ENCODE measurements at places on chromosomes 16 and 17.

GRCh38 chr17:14923981-14924380, 341.1 kb downstream of the PMP22 start:
- DNase-seq = no peak

DNA sequence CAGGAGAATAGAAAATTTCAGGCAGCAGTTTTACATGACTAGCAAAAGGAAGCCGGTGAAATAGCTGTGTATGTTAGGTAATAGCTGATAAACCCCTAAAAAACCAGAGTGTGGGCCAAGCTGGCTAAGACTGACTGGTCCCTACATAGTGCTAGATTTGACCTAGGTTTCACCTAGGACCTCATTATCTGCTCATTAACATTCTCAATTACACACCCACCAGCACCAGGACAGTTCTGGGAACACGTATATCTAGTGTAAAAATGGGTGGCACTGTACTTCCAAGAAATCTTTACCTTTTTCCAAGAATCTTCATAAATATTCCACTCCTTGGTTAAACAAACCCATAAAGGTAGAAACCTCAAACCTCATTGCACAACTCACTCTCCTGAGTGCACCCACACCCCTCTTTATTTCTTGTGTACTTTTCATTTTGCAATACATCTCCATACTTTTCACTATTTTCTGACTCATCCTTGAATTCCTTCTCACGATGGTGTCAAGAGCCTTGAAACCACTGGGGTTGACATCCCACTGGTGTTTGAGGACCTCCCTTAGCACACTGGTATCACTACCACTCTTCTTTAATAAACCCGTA, 262.7 kb upstream of the KCNJ16 start:
- DNase-seq = no peak

GRCh38 chr17:76539631-76540271, at the start of gene PRCD:
TSS of gene PRCD (plus strand) at chr17:76540044. CDS start at chr17:76540142, 98 bp downstream.
- DNase-seq = no peak

GRCh38 chr17:16251043-16251442, 34.0 kb downstream of the PIGL start:
- DNase-seq = no peak

- DNase-seq = no peak
Measured at GRCh38 chr16:19213885-19214284, 45.8 kb downstream of the SYT17 start.

DNA sequence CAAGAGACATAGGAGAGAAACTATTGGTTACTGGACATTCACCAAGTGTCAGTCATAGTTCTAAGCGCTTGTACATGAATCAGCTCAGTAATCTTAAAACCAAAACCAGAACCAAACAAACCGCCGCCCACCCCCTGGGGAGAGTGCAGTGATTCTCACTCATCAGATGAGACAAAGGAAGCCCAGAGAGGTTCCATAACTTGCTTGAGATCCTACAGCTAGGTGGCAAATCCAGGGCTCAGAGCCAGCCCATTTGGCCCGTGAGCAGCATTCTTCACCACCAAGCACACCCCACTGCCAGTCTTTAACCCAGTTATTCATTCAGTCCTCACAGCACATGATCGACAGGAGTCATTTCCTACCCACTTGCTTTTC, 37.2 kb upstream of the RGS9 start:
- peak; percentile 85 for DNase-seq

GRCh38 chr17:32445971-32446370, 1.7 kb downstream of the PSMD11 start:
- DNase-seq = no peak

DNA sequence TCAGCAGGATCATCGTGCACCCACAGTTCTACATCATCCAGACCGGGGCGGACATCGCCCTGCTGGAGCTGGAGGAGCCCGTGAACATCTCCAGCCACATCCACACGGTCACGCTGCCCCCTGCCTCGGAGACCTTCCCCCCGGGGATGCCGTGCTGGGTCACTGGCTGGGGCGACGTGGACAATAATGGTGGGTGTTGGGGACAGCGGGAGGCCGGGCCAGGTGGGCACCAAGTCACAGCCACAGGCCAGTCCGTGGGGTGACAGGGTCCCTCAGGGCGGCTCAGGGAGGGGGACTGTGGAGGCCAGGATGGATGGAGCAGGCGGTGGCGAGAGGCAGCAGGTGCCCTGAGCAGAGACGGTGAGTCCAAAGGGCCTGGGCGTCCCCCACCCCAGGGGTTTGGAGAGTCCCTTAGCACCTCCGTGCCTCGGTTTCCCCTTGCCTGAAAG, 1.0 kb downstream of the TPSD1 start:
- DNase-seq = no peak

DNA sequence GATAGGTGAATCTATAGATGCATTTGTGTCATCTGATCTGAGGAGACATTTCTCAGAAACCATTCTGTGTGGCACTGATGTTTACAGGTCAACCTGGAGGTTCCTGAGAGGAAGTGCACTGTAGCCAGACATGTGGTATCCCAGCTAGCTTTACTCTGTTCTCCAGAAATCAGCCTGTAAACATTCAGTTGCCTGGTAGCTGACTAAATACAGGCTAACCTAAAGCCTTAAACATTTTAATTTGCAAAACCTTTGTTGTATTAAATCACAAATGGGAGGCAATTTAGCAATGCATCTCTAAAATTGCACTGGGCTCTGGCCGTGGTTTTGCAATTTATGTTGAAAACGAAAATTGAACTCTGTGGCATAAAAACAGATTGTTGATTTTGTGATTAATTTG, 207.6 kb downstream of the FTO start:
- DNase-seq = no peak

GRCh38 chr17:27810902-27811557, 10.7 kb upstream of the NOS2 start:
- DNase-seq = no peak

DNA sequence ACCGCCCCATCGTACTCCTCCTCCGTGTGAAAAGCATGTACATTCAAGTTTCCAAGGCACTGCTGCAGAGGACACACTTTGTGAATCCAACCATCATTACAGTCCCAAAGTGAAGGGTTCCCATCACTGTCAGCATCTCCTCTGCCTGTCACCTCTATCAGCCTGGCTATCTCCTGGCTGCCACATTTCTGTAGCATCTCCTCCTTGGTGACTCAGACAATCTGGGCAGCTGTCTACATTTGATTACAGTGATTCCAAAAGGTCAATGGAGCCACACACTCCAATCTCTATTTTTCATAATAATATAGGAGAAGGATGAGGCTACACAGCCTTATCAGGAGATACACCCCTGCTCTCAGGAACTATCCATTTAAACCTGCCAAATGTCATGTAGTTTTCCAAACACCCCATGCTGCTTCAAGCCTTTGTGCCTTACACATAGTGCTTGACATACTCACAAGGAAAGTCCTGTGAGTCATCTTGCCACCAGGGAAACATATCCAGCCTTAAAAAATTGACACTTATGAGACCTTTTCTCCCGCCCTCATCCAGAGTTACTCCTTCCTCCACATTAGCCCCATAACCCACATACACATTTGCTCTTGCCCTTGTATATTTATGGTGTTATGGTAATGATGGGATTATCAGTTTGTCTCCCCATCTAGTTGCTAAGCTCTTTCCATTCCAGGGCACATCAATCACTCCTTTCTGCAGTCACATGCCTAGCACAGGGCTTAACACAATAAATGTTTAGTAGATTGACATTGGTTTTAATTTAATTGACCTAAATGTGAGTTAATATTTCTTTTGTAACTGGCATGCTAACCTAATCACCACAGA, 250.1 kb upstream of the CDH5 start:
- no peak for DNase-seq

DNA sequence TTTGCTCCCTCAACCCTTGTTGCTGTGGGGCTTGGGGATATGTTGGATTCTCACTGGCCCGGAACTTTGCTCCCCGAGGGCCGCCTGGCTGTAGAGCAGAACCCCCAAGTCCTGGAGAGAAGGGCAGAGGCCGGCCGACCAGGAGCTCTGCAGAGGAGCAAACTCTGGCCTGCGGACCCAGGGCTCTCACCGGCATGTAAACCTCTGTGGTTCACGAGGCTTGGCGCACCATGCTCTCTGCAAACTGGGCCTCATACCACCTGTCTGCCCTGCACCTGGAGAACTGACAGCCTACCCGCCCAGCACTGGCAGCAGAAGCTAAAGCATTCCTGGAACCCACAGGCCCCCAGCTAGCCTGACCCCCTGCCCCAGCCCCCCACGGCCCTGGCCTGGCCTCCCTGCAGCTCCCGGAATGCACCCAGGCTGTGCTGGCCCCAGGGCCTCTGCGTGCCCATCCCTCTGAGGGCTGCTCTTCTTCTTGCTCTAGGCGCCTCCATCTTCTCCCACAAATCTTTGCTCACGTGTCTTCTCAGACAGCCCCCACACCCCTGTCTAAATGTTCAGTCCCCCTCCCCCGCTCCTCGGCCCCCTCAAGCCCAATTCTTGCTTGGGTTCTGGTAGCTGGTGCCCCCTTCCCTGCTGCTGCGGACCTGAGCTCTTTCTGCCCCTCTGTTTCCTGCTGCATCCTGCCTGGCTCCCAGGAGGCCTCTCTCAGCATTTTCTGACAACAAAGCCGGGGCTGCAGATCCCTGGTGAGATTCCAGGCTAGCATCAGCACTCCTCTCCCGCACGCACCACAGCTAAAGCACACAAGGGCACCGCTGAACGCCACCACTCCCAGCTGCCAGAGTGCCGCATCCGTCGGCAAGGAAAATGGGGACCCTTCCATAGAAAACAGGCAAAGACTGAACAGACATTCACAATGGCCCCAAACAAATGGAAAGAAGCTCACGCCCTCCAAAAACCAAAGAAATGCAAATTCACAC, 23.3 kb downstream of the ACTG1 start:
- no peak for DNase-seq

GRCh38 chr16:74926805-74927204, 58.1 kb downstream of the WDR59 start:
- DNase-seq = no peak

DNA sequence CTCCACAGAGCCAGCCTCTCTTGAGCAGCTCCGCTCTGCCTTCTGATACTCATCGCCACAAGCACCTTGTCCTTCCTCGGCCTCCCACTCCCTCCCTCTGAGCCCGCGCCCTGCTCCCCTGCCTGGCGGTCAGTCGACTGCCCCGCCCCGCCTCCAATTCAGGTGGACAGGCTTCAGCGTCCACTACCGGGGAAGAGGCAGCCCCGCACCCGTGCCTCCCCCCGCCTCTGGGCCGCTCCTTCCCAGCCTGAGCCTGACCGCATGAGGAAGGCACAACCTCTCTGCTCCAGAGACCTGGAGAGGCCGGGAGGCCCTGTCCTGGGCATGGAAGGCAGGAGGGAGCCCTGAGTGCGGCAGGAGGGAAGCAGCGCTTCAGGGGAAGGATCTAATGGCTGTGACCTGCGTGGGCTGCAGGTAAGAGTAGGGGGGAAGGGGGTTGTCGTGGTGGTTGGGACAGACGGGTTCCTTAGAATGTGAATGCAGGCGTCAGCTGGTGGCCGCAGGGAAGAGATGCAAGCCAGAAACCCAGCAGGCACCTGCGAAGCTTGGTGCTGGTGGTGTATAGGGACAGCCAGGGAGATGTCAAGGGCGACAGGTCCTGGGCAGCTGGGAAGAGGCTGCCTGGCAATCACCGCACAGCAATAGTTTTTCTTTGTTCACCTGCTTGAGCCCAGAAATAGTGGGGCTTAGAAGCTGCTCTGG, 3.0 kb upstream of the SLC6A4 start:
- no peak for DNase-seq

DNA sequence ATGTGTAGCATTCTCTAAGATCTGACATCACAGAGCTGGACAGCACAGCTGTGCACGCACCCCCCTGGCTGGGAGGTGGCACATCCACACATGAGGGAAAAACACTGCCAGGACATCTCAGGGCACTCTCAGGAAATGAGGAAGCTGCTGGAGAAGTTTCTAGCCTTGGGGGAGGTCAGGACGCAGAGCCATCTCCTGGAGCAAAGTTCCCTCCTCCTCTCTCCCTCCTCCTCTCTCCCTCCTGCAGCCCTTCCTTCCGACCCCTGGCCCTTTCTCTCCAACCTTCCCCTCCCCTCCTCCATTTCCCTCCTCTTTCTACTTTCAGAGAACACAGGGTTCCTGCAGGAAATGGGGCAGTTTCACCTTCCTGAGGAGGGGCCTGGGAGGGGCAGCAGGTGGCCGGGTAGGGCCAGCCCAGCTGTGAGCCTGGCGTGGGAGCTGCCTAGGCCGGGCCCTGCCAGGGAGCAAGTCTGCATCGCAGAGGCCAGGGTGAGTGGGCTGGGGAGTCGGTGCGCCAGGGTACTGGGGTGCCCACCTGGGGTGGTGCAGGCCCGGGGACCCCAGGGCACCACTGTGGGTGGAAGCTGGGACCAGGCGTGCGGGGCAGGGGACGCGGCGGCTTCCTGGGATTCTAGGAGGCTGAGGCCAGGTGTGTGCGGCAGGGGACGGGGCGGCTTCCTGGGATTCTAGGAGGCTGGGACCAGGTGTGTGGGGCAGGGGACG, at the start of gene DPEP1:
TSS of gene DPEP1 (plus strand) at position 412 of the 723 bp plus-strand sequence. CDS start 16,769 bp downstream, outside the sequence.
- DNase-seq = no peak

GRCh38 chr16:76197900-76198299, 79.3 kb upstream of the CNTNAP4 start:
- DNase-seq = no peak

DNA sequence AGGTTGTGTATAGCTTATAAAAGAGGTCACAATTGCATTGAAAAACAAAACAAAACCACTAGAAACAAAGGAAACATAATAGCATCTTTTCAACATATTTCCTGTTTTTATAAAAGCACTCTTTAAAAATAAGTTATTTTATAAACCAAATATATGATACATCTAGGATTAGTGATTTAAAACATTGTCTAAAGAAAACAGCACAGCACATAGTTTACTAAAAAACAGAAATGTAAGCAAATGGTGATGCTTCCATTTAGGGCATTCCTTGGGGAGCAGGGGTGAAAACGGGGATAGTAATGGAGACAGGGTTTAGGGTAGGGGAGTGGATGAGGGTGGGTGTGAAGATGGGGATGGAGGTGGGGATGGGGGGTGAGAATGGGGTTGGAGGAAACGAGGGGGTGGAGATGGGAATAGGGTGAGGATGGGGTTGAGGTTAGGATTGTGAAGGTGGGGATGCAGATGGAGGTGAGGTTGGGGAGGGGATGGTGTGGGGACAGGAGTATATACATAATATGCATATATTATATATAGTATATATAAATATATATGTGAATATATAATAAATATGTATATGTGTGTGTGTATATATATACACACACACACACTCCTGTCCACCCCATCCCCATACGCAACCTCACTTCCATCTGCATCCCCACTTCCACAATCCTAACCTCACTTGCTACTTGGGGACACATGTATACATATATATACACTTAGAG, 1519.5 kb downstream of the CDH11 start:
- DNase-seq = no peak

DNA sequence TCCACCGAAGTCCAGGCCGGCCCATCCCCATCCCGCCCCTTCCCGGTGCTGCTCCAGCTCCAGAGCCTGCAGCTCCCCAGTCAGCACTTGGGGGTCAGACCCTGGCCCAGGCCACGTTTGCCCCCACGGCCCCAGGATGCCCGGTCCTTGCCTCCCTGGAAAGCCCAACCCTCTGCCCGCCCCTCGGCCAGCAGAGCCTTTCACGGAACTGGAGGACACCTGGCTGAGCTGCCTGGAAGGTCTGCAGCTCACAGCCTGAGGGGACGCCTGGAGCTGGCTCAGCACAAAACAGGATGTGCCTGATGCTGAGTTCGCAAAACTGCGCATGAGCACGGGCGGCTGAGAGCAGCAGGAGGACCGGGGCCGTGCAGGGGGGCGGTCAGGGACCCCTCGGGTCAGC, 29.7 kb upstream of the SSTR5 start:
- no peak for DNase-seq
